ENCODE measurements at places on chromosomes 4 and X.

DNA sequence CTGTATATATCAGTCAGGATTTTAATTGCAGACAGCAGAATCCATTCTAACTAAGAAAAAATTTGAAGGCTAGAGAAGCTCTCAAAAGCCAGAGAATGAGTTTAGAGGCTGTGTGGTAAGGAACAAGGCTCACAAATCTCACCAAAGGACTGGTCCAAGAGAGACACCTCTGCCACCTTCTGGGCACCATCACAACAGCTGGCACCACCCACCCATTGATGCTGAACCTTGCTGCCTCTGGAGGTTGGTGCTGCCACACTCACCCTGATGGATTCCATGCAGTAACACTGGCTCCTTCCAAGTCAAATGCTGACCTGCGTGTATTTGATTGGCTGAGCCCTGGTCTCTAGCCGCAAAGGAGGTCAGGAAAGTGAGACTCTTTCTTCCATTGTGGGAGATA is 100.8 kb downstream of the BEND2 start:
- no peak for DNase-seq

DNA sequence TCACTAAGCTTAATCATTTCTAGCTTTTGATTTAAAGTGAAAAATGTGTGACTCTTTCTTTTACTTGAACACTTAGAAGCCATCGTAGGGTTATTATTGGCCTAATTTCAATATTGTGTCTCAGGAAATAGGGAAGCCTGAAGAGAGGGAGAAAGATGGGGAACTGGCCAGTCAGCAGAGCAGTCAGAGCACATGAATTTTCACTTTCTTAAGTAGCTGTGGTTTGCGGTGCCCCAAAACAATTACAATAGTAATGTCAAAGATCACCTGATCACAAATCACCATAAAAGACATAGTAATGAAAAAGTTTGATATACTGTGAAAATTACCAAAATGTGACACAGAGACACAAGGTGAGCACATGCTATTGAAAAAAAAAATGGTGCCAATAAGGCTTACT is 45.5 kb downstream of the CENPC start:
- no peak for DNase-seq

DNA sequence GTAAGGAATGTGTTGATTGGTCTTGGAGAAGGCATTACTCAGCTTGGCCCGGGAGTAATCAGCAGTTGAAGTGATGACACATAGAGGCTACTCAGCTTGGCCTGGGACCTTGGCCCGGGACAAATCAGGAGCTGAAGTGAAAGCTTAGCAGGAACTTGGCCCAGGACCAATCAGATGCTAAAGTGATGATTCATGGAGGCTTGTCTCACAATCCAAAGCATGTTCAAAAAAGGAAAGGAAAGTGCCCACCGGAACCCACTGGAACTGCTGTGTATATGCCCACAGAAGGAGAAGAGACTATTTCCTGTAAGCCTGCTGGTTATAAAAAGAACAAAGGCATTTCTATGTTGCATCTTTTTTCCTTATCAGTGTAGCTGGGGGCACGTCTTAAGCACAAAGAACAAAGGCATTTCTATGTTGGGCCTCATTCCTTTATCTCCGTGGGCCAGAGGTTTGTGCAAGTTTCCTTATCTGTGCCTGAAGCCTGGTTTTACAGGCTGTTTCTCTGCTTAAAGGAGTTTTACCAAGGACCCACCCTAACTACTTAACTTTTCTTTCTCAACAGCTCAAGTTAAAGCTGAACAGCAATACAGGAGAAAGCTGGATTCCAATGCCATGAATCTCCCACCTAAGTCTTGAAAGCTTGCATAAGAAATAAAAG is 1176.7 kb downstream of the NLGN4X start:
- DNase-seq = no peak

GRCh38 chr4:1600811-1601532 is 83.1 kb downstream of the FAM53A start:
- DNase-seq = no peak

DNA sequence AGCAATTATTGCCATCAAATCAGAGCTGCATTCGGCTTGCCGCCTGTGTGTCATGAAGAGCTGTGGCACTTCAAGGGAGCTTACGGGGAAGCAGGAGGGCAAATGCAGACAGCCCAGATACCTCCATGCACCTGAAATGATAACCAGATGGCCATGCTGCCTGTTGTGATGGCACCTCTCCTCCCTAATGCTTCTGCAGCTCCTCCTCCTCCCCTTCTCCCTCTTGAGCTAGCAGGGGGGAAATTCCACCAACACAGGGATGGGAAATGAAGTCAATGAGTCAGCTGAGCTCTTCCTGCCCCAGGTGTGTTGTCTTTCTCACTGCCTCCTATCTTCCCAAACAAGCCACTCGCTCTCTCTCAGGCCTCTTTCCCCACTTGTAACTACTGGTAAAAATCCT is 565.0 kb downstream of the BCOR start:
- no peak for DNase-seq

- DNase-seq = no peak
Measured at GRCh38 chrX:13059637-13060499, 15.4 kb upstream of the FAM9C start.

- no peak for DNase-seq
Measured at GRCh38 chrX:131729295-131729694, 185.4 kb downstream of the OR13H1 start.

GRCh38 chrX:1242891-1243402 is 25.7 kb upstream of the CSF2RA start:
- no peak for DNase-seq

- DNase-seq = peak; percentile 37
Measured at GRCh38 chr4:54971474-54971950, 153.9 kb downstream of the KDR start.

DNA sequence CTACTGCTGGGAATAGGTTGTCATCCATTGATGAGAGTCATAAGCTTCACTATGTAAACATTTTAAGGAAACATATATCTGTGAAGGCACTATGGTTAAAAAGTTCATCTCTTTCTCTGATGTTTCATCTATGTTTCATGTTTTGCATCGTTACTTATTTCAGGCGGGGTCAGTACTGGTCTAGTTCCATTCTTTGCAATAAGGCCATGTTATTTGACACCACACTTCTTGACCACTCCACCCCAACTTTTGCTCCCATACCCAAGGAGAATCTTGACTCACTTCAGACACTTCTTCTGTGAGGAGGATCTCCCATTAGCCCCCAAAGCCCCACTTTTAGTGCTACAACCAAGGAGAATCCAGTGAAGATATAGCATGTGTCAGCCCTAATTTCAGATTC is 119.4 kb downstream of the GRIA3 start:
- no peak for DNase-seq

DNA sequence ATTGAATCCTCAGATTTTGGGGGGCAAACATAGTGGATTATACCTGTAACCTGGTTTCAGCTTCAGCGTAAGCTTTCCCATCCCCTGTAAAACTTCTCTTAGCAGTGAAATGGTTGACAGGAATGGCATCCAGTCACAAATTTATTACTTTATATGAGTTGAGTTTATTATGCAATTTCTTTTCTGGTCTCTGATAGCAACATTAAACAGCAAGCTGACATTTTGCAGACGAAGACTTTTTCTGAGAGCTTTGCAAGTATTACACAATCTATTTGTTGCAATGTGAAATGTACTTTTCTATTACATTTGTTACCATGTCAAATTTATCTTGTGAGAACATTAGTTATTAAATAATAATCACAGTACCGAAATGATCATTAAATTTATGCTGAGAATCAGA is 60.6 kb downstream of the GSPT2 start:
- no peak for DNase-seq

- DNase-seq = no peak
Measured at GRCh38 chrX:130106071-130106470, 4.2 kb downstream of the ELF4 start.

- DNase-seq = no peak
Measured at GRCh38 chr4:88893961-88894360, 163.0 kb downstream of the FAM13A start.

- no peak for DNase-seq
Measured at GRCh38 chrX:106247162-106247561, 79.1 kb downstream of the PWWP3B start.

- DNase-seq = no peak
Measured at GRCh38 chr4:175125410-175126068, 207.4 kb downstream of the ADAM29 start.

GRCh38 chr4:2259036-2259540 is 2.8 kb downstream of the MXD4 start:
- DNase-seq = no peak

GRCh38 chr4:140080883-140081282 is 73.1 kb downstream of the MAML3 start:
- no peak for DNase-seq

DNA sequence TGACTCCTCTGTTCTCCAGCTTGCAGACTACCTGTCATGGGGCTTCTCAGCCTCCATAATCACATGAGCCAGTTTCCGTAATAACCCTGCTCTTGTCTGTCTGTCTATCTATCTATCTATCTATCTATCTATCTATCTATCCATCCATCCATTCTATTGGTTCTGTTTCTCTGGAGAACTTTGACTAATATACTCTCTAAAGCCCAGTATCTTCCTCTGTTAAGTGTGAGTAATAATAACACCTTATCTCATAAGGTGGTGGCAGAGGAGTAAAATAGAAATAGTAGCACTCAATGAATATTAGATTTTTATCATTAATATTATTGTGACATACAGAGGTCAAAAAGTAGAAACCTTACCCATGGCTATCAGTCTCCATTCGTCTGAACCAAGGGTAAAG is 177.9 kb upstream of the PGRMC2 start:
- DNase-seq = no peak

GRCh38 chr4:780716-781492 is 45.0 kb downstream of the CPLX1 start:
- DNase-seq = no peak

- no peak for DNase-seq
Measured at GRCh38 chrX:64977051-64977450, 801 bp upstream of the ZC4H2 start.

GRCh38 chr4:39571054-39571453 is 43.8 kb upstream of the UGDH start:
- DNase-seq = no peak

- peak; percentile 19 for DNase-seq
Measured at GRCh38 chr4:147096667-147097604, 151.3 kb upstream of the TTC29 start.

DNA sequence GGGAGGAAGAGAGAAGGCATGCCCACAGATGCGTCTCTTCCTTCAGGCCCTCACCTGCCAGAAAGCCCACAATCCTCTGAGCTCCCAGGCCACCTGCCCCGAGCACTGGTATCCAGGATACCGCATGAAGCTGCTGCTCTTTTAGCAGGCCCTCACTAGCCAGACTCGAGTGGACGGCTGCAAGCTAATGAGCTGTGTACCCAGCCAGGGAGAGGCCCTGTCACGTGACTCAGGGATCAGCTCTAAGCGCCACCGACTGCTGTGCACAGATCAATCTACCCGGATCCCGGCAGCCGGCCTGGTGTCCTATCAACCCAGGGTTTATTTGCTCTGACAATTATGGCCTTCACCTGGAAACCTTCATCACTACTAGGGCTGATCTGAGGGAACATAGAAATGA is 39.0 kb downstream of the BCOR start:
- no peak for DNase-seq

DNA sequence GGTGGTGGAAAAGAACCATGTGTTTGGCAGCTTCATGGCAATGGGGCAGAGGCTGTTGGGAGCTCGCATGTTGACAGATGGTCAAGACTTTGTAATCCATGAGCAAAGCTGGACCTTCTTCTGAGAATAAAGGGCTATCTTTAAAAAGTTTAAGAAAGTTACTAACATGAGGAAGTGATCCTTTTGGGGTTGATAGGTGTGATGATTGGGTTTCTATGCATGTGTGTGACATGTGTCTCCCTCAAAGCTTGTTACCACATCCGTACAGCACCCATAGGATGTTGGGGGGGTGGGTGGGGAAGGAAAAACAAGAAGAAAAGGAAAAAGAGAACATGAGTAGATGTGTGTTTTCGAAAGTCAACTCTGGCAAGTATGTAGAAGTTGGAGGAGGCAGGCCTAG is 123.0 kb upstream of the TLR3 start:
- DNase-seq = no peak

DNA sequence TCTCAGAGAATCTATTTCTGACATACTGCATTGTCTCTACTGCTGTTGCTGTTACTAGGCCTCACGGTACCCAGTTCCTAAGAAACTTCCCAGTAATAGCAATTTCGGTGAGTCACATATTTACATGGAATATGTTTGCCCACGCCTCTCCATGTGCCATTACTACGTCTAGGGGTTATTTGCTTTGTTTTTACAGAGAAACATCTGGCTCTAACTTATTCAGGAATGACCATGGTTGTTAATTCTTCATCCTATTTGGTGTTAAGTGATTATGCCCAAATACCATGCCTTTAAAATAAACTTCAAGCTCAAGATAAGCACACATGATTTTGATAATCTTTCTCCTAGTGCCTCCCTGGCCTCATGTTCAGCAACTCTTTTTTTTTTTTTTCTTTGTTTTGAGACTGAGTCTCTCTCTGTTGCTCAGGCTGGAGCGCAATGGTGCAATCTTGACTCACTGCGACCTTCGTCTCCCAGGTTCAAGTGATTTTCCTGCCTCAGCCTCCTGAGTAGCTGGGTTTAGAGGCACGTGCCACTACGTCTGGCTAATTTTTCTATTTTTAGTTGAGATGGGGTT is 101.0 kb upstream of the HS3ST1 start:
- no peak for DNase-seq

DNA sequence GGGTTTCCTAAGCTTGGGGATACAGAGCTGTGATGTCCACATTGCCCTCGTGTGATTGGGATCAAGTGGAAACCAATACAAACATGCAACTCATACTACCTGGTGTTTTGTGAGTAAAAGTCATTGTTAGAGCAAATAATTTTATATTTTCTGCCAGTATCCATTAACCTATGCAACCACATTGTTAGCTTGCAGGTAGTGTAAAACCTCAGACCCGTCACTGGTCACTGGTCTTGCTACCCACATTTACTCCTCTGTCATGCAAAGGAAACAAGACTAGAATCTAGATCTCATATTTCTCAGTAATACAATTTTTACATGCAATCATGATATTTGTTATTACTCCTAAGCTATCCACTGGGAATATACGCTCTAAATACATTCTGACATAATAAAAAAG is 324.3 kb upstream of the NDST4 start:
- DNase-seq = no peak

- DNase-seq = no peak
Measured at GRCh38 chr4:157043131-157043530, 32.8 kb upstream of the GLRB start.

- no peak for DNase-seq
Measured at GRCh38 chrX:119015407-119016237, 41.2 kb downstream of the LONRF3 start.
